Upper lobe of right lung (tissue), 1 donor: ENCODE measurements at places on chromosomes 5 and 9. TPM values are rescaled to one million over a fixed set of nuclear protein-coding genes. Genes with fewer than 3 reads are reported as not detected.

DNA sequence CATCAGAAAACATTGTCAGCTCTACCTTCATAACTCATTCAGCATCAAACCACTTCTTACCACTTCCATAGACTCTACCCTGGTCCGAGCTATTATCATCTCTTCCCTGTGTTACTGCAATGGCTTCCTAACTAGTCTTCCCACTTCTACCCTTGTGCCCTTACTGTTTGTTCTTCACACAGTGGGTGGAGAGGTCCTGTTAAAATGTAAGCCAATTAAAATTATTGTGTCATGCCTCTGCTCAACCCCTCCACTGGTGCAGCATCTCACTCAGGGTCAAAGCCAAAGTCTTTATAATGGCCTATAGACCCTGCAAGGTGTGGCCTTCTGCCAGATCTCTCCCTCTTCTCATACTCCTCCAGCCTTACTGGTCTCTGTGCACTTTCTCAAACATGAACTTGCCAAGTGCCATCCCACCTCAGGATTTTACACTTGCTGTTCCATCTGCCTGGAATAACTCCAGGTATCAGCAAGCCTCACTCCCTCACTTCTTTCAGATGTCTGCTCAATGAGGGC, 22.8 kb upstream of the ARAP3 start:
- no peak for DNase-seq

DNA sequence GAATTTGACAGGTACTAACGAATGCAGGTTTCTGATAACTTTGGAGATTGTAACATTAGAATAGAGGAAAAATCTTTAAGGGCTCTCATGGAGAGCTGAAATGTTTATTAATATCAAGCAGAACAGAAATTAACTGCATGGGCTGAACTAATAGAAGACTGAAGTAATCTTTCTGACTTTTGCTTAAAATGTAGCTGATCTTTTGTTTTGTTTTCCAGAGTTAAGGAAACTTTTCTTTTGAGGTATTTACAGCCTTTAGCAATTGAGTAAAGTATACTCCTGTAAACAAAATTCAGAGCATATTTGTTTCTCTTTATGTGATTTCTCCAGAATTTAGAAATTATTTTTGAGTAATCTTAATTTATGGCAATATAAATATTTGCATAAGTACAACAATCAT, 43.9 kb downstream of the SHC3 start:
- DNase-seq, result no peak

DNA sequence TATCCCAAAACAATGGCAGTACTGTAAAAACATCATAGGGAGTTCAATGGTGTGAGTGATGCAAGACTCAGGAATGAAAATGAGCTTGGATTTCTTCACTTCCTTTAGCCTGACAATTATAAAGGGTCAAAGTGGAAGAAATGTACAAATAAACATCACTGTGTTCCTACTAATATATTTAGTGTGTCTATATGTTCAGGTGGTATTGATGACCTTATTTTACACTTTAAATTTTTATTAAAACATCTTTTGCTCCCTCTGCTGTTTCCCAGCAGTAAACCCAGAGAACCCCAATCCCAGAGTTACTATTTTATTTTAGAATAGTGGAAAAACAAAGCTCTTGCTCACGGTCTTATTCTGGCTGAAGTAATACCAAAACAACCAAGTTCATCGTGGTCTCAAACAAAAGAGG, 2.0 kb downstream of the LOX start:
- no peak for DNase-seq

DNA sequence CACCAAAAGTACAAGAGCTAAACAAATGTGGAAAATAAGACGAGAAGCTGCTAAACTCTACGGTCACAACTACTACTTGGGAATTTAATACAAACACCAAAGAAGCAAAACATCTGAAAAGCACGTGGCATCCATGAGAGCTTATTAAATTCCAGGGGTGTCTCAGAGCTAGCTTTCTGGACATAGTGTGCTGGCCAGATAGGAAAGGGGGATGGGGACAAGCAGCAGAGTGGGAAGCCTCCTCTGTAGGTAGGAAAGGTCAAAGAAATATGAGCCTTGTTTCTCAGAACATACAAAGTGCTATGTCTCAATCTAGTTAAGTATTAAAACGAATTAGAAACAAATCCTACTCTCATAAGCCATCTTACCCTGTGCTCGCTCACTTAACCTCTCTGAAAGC, 51.3 kb upstream of the GOLPH3 start:
- DNase-seq, result no peak

- DNase-seq, result no peak
Observed at GRCh38 chr5:78060421-78060820, 234.1 kb downstream of the AP3B1 start.

The PNPLA7 gene
- 13.7 TPM for total RNA-seq

The IFNB1 gene
- not detected for total RNA-seq

DNA sequence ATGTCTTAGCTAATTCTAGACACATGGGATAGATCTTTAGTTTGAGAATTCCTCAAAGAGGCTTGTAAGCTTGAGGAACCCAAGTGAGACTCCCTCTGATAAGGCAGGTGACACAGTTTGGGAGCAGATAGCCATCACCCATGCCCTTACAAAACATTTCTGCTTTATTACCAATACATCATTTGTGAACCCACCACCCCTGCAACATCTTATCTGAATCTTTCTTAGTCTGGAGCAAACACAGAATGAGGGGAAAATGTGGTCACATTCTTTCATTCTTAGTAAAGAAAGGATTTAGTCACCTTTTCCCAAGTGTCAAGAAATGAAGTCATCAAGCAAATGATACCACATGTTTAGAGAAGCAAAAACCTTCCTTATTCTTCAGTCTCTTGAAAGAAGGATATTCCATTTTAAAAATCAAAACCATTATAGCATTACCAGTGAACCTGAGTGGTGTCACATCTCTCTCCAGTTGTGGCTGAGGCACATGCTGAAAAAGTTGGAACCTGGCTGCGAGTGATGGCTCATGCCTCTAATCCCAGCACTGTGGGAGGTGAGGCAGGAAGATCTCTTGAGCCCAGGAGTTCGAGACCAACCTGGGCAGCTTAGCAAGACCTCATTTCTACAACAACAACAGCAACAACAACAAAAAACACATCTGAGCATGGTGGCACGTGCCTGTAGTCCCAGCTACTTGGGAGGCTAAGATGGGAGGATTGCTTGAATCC, 65.9 kb downstream of the PRKACG start:
- no peak for DNase-seq

- DNase-seq, result no peak
Observed at GRCh38 chr5:82918311-82919031, 158.7 kb downstream of the TMEM167A start.

DNA sequence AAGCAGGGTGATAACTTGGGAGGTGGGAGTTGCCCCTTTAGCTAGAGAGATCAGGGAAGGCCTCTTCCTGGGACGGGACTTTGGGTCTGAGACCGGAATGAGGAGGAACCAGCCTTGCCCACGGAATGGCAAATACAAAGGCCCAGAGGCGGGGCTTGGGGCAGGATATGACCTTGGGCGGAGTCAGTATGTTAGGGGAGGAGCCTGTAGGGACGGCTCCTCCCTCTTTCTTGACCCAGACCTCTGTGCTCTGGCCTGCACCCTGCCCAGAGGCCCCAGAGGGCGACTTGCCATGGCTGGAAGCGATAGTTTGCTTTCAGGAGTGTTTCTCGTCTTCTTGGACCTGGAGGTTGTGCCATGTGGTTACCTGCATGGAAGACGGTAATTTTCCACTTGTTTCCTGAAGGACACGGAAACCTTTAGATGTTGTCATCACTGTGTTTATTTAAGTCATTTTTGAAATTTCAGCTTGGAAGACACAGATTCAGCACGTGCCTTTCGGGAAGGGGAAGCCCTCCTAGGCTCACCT, 85.6 kb downstream of the DAB2IP start:
- peak; percentile 88 for DNase-seq

DNA sequence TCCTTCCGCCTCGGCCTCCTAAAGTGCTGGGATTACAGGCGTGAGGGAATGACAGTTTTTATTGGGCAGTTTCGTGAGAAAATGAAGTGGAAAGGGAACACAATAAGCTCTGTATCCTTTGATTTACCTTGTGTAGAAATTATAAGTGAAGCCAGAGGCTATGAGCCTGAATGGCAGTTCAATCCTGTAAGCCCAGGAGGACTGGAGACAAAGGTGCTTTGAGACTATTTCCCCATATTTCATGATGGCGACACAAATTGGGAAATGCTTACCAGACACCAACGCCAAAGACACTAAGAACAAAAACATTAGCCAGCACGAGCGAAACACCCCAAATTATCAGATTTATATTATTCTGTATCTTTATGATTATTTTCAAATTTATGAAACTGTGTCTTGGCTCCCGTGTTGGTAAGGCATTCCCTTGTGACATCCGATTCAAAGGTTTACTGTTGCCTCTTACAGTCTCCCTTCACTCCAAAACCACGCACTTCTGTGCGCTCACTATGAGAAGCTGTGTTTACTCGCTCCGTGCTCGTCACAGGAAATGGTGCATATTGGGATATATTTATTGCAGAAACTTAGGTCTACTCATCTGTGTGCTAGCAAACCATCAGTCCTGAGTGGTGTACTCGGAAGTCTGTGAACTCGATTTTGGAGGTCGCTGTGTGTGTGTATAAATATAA, 73.9 kb downstream of the SH3PXD2B start:
- no peak for DNase-seq

GRCh38 chr5:3656803-3657202, 61.2 kb downstream of the IRX1 start:
- peak; percentile 33 for DNase-seq

The ELAVL2 gene
- total RNA-seq, result not detected

GRCh38 chr5:86971034-86971571, 296.6 kb upstream of the RASA1 start:
- DNase-seq, result no peak

The ASTN2 gene
- total RNA-seq, result 3.8 TPM

The SLC6A19 gene
- not detected for total RNA-seq

DNA sequence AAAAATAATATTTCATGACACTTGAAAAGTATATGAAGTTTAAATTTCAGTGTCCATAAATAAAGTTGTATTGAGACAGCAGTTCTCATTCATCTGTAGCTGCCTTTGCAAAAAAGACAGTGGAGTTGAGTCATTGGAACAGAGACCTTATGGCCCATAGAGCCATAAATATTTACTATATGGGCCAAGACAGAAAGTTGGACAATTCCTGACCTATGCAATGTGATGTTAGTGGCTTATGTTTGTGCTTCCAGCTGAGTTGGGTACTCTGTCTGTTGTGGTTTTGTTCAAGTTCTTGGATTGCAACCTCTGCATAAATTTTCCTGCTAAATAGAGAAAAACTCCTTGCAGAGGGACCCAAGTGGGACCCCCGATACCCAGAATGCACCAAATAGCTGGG, 69.8 kb downstream of the KCNIP1 start:
- no peak for DNase-seq

DNA sequence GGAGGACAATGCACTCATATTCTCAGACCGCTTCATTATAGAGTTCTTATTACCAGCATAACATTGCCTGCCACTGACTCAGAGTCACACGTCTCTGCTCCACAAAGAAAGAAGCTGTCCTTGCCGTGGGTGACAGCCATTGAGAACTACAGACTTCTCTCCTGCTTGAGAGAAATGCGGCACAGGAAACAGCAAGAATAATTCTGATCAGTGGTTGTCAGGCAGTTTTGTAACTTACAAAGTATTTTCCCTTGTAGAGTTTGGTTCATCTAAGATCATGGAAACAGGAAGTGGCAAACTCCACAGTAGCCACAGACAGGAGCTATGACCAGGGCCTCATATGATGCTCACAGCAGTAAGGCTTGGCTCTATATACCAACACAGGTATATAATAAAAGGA, 47.0 kb downstream of the KCNV2 start:
- no peak for DNase-seq

- no peak for DNase-seq
Observed at GRCh38 chr9:72960446-72960845, 7.6 kb upstream of the ALDH1A1 start.

GRCh38 chr5:111075520-111075919, 4.0 kb downstream of the TSLP start:
- DNase-seq, result no peak

- no peak for DNase-seq
Observed at GRCh38 chr5:72163349-72163983, 56.2 kb downstream of the MAP1B start.

- no peak for DNase-seq
Observed at GRCh38 chr9:1453636-1454035, 403.5 kb downstream of the DMRT2 start.

The MRNIP gene
- total RNA-seq, result 25.4 TPM

The OTP gene
- total RNA-seq, result not detected

GRCh38 chr9:85700330-85700729, 41.4 kb downstream of the AGTPBP1 start:
- no peak for DNase-seq

The FAM78A gene
- total RNA-seq, result 14.8 TPM

DNA sequence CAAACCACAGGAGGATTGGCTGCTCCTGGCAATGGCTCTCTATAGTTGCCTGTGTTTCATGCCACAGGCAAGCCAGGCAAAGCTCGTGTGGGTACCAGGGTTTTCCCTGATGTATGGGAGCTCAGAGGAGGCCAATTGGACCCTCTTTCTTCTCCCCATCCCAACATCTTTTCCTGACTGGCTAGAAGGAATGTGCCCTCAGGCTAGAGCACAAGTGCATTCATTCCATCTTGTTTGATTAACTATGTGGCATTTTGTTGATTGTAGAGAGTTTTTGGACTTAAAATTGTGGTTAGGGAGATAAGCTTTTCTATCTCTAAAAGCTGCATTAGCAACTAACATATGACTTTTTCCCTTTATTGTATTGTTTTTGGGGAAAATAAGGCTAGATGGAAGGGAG, 561.3 kb downstream of the PSAT1 start:
- DNase-seq, result no peak

DNA sequence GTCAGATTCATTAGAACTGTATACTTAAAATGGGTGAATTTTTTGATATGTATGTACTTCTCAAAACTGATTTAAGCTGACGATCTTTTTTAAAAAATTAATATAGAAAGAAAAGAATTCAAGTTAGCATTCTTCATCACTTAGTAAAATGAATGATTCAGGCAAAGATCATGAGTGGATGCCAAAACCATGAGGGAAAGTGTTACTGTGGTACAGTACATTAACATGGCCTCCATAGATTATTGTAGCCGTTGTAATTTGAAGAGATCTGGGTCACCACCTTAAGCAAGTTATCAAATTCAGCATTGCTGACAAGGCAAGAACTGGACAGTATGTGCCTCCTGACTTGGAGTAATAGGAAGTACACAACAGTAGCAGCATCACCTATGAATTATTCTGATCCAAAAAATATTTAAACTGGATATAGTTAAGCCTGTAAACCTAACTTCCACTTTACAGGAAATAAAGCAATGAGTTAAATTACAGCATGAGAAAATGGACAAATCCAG, 29.7 kb downstream of the C9orf85 start:
- no peak for DNase-seq

The IFNE gene
- not detected for total RNA-seq

DNA sequence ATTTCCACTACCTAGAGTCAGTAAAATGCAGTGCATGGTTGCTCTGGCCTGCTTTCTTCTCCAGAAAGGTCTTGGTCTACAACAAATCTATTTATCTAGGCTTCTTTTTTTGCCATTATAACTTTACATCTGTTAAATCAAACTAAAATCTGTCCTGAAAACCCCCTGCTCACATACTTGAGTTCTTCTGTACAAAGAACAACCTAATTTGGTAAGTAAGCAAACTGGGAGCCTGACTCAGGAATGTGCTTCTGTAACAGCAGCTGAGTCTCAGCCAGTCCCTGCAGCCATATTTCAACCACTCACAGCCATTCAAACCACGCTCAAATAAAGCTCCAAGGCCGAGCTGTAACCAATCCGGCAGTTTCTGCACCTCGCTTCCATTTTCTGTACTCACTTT, 95.8 kb downstream of the PLPP1 start:
- DNase-seq, result no peak
